ENCODE measurements at places on chromosomes 2 and 18.

DNA sequence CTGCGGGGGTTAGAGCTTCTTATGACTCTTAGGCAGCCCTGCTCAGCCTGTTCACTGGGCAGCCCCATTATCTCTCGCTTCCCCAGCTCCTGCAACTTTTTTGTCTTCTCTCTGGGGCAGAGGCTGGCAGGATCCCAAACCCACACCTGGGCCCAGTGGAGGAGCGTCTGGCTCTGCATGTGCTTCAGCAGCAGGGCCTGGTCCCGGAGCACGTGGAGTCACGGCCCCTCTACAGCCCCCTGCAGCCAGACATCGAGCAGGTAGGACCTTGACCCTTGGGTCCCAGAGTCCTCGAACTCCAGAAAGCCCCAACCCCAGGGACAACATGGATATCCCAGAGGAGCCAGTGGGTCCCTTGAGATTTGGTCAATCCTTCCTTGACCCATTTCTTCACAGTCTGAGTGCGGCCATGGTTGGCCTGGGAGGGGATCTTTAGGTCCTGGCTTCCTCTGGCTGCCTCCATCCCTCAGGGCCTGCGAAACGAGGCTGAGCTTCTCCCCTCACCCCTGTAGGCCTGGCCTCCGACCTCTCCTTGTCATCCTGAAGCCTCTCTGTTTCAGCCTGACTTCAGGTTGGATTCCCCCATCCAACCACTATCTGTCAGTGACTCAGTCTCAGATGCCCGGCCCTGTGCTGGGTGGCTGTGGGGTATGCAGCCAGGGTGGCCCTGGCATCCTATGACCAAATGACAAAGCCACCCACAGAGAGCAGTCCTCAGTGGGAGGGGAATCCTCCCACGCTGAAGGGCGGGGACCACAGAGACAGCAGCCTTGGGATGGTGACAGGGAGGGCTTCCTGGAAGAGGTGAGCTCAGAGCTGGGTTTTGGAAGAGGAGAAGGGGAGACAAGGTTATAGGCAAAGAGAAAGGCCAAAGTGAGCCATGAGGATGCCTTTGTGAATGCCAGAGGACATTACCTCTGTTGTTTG is 214.2 kb downstream of the DYSF start:
- DNase-seq, result no peak

- no peak for DNase-seq
Observed at GRCh38 chr2:143117225-143117624, 12.0 kb upstream of the ARHGAP15 start.

DNA sequence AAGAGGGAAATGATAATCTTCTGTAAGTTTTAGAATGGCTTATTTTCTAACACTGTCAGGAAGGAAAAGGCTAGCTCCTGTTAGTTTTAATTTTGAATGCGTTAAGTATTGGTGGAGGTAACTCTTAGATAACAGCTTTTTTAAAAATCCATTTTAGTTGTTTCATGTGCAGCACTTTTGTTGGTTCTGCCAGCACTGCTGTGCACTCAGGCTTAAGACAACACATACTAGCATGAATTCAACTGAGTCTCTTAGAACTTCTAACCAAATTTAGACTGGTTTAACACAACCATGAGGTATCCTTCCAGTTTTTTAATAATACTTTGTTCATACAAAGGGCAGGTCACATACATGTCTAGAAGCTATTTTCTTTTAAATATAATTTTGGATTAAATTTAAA is 42.4 kb downstream of the ACVR1 start:
- DNase-seq, result no peak

DNA sequence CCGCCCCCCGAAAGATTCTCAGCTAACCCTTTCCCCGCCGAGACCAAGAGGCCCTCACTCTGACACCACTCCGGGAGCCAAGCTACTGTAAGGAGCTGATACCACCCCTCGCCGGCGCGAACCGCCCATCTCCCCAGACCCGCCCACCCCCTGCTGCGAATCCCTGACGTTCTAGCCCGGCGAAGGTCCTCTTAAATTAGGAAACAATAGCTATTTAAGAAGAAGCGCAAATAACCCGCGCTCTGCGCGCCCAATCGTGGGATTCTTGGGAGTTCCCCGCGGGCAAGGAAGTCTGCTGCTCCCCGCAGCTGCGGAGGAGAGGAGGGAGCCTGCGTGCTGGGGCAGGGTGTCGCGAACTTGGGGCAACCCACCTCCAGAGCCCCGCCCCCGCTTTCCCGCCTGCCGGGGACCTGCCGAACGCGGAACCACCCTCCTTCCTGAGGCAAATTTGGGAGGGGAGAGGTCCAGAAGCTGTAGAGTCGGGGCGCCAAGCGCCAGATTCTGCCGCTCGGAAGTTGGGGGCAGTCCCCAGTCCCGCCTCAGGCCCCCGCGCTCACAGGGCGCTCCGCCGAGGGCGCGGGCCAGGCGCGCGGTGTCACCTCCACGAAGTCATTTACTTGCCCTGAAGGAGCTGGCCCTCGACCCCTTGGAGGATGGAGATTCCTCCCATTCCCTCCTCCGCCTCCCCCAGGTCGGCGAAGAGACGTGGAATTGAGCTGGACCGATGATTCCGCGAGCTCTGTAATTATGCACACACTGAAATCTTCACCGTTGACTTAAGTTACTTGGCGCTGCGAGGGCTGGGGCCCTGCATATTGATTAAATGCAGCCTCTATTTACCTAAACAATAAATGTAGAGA is 8.4 kb upstream of the SP9 start:
- DNase-seq, result peak; percentile 47

DNA sequence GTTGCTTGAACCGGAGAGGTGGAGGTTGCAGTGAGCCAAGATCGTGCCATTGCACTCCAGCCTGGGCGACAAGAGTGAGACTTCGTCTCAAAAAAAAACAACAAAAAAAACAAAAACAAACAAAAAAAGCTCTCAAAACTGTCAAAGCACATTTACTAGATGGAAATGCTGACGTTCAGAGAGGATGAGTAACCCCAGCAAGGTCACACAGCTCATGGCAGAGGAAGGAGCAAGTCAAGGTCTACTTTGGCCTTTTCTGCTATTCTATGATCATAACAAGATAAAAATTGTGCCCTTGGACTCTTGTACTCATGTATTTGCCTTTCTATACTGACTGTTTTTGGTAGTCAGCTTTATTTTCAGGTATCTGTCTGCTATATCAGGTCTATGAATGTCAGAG is 109.5 kb downstream of the ARL6IP6 start:
- DNase-seq, result no peak

GRCh38 chr2:118241128-118241527 is 152.9 kb downstream of the INSIG2 start:
- DNase-seq, result no peak

- DNase-seq, result no peak
Observed at GRCh38 chr2:44168681-44169154, at the start of gene PPM1B. Gene PPM1B (plus strand): TSS chr2:44168875. CDS start chr2:44201200, 32,325 bp downstream.

- DNase-seq, result no peak
Observed at GRCh38 chr18:62834715-62835114, 119.4 kb downstream of the PHLPP1 start.

GRCh38 chr2:10303694-10304378 is 1.1 kb downstream of the HPCAL1 start:
- DNase-seq, result peak; percentile 65

GRCh38 chr2:171430516-171431410 is 3.0 kb downstream of the METTL8 start:
- no peak for DNase-seq

GRCh38 chr2:48120112-48120511 is 213.8 kb upstream of the FBXO11 start:
- no peak for DNase-seq

GRCh38 chr2:10282611-10283105 is 20.0 kb upstream of the HPCAL1 start:
- no peak for DNase-seq

DNA sequence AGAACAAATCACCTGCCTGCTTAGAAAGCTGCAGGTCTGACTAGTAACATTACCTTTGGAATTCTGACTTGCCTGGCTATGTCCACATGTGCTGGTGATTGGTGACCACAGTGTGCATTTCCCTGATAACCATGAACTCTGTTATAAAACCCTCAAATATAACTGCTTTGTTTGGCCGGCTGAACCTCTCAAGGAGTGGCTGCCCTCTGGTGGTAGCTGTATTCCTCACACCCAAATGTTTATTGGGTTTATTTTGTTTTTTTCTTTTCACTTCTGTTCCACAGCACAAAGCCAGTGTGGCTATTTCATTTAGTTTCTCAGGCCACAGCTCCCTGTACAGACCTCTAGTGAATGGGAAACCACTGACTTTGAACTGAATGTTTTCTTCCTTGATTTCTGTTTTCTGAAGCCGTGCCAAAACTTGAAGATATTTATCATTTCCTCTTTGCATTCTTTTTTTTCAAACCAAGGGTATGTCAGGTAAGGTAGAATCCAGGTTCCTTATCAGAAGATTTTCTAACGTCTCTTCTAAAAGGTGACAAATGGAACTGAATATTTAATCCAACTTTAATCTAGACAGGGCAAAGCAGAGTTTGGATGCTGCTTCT is 549.0 kb upstream of the VRK2 start:
- peak; percentile 87 for DNase-seq

- DNase-seq, result no peak
Observed at GRCh38 chr18:29351171-29351570, 1174.2 kb upstream of the CDH2 start.

DNA sequence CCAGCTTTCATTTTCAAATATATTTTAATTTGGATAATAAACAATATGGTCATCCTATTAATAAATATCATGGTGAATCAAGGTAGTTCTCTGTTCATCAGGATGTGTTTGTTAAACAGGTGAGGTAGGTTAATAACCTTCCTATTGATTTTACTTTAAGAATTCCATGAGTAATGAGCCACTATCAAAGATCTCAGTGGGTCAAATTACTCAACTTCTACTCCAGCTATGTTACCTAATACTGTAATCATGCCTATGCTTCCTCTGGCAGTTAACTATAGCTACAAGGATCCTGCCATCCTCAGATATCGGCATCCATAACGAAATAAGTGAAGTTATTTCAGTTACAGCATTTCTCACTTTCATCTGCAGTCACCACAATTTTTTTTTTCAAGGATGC is 289.6 kb upstream of the SLC8A1 start:
- DNase-seq, result no peak

- DNase-seq, result no peak
Observed at GRCh38 chr2:26678035-26678434, 14.5 kb upstream of the KCNK3 start.

GRCh38 chr2:138572318-138572717 is 70.7 kb downstream of the SPOPL start:
- DNase-seq, result peak; percentile 11

- no peak for DNase-seq
Observed at GRCh38 chr2:71503837-71504236, 50.5 kb downstream of the DYSF start.

GRCh38 chr18:12031181-12031580 is 49.9 kb downstream of the IMPA2 start:
- DNase-seq, result no peak

DNA sequence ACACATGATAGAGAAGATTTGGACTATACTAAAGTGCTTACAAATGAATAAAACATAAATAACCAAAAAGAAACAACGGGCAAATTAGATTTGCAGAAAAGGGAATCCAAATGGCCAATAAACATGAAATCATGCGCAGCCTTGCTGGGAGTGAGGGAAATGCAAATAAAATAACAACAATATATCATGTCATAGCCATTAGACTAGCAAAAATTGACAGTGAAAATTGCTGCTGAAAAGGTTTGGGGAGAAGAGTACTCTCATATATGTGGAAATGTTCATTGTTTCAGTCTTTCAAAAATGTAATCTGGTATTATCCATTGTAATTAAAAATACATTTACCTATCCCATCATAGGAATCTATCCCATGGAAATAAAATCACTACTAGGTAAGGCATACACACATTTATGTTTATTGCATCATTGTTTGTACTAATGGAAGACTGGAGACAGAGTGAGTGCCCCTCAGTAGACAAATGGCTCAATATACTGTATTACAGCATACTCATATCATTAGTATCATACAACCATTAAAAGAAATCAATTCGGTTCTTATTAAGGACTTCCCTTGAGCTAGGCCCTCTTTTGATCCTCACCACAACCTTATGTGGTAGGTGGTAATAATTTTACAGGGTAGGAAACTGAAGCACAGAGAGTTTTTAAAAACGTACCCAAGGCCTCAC is 94.1 kb upstream of the MSTN start:
- DNase-seq, result no peak

DNA sequence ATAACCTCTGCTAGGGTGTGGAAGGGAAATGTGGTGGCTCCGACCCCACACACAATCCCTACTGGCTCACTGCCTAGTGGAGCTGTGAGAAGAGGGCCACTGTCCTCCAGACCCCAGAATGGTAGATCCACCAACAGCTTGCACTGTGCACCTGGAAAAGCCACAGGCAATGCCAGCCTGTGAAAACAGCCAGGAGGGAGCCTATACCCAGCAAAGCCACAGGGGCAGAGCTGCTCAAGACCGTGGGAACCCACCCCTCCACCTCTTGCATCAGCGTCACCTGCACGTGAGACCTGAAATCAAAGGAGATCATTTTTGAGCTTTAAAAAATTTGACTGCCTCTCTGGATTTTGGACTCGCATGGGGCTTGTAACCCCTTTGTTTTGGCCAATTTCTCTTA is 249.0 kb upstream of the CDH2 start:
- DNase-seq, result no peak

GRCh38 chr2:240560480-240561324 is 545 bp downstream of the DUSP28 start:
- DNase-seq, result peak; percentile 100

DNA sequence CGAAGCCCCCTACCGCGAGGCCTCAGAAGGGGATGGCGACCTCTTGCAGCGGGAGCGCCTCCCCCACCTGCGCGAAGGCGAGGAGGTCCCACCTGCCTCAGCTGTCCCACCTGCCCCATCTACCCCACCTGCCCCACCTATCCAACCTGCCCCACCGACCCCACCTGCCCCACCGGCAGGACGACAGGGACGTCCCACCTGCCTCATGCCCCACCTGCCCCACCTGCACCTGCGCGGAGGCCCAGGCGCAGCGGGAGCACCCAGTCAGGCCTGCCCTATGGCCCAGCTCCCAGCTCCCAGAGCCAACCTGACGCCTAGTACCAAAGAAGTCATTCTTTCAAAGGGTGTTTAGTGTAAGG is 489.1 kb upstream of the SMIM21 start:
- DNase-seq, result no peak

DNA sequence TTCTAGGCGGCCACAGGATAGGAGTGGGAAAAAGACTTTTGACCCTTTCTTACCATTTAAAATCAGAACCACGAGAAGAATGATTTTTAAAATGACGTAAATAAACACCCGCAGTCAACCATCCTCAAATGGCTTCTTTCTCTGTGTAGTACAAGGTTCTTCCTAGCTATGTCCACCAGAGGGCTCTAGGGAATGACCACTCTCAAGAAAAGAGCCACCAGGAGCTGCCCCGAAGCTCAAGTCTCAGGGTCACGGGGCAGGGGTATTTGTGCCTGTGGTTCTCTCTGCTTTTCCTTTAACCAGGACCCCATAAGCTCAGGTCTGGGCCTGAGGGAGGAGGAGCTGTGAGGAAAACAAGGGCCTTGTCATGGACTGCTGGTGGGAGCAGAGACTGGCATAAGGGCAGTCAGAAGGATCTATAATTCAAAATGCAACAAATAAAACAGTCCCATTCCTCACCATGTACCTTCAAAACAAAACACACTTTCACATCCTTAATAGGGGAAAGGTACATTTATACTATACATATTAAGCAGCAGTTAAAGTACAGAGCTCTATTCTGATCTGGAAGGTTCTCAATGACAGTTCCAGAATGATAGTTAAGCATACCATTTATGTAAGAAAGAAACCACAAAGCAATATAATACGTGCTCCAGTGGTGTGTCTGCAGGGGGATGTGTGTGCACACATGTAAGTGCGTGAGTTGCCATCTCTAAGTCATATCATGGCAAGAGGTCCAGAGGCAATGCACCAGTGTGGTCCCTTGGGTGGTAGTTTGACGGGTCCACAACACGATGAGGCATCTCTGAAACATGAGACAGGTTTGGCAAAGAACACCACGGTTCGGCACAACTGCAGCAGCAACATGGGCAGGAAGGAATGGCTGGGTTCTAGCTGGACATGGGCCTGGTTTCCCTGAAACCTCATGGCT is 18.6 kb downstream of the LYPD1 start:
- peak; percentile 35 for DNase-seq

Data from hematopoietic multipotent progenitor cell treated with erythropoietin and hydrocortisone succinate and interleukin-3 and kit ligand, for 6 days (in vitro differentiated cells).